ENCODE measurements at places on chromosomes 5 and 9.

DNA sequence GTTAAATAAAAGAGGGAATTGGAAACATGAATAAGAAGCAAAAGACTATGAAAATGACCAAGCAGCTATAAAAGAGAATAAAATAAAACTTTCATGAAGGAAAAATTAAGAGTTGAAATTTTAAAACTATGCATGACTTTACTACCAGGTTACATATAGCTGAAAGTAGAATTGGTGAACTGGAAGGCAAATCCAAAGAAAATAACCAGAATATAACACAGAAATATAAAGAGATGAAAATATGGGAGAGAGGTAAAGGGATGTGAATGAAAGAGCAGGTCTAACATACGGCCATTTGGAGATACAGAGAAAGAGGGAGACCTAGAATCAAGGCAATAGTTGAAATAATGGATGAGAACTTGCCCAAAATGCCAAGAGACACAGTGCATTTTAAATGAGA is 42.9 kb upstream of the TDRD7 start:
- DNase-seq: no peak

DNA sequence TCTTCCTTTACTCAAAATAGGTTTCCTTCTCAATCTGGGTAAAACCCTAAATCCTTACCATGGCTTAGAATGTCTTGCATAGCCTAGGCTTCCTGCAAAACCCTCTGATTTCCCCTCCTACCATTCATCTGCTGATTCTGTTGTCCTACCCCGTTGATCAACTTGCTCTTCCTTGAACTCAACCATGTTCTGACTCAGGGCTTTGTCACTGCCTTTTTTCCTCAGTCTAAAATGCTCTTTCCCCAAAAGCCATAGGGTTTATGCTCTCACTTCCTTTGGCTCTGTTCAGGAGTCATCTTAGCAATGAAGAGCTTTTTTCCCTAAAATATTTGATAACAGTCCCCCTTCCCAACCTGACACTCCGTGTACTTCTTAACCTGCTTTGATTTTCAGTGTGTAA is 79.4 kb upstream of the IZUMO3 start:
- no peak for DNase-seq

DNA sequence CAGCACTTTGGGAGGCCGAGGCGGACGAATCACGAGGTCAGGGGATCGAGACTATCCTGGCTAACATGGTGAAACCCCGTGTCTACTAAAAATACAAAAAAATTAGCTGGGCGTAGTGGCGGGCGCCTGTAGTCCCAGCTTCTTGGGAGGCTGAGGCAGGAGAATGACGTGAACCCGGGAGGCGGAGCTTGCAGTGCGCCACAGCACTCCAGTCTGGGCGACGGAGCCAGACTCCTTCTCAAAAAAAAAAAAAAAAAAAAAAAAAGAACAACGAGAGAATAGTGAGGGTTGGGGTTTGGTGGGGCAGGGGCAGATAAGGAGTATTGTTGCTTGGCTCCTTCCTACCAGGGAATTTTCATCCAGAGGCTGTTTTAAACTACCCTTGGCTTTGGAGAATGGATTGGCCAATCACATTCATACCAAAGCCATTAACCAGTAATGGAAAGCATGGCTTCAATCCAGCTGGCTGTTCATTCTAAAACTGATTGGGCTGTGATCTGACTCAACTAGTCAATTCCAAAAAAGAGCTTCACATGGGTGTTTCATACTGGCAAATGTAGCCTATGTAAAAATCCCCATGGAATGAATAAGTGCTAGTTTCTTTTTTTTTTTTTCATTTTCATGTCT is 64.4 kb downstream of the PLCXD3 start:
- DNase-seq: no peak

GRCh38 chr9:76143834-76144233 is 250.4 kb downstream of the RFK start:
- DNase-seq: no peak

- DNase-seq: no peak
Observed at GRCh38 chr9:76465442-76466298, 6.7 kb downstream of the GCNT1 start.

- no peak for DNase-seq
Observed at GRCh38 chr5:27473307-27474046, 435.1 kb upstream of the CDH9 start.

GRCh38 chr5:122707796-122708195 is 67.1 kb upstream of the SNX2 start:
- DNase-seq: no peak

DNA sequence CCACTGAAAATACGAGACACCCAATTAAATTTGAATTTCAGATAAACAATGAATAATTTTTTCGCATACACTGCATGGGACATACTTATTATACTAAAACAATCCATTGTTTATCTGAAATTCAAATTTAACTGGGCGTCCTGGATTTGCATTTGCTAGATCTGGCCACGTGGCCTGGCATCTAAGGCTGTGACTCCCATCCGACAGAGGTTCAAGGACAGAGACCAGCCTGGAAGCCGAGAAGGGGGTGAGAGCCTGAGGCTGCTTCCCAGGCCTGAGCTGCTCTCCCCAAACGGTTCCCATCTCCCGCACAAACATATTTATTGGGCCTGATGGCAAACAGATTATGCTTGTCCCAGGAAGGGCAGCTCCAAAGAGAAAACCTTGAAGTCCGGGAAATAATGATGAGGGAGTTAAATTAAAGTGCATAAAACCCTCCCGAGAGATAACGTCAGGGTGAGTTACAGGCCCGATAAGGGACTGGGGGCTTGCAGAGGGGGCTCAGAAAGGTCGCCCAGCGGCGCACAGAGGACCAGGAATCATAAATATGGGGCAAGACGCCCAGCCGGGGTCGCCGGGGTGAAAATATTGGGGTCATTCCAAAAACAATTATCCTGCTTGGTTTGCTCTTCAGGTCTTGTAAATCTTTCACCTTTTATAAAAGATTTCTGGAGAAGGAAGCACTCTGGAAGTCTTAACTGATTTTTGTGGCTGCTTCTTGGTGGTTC is 163.7 kb downstream of the GAPVD1 start:
- DNase-seq: no peak

DNA sequence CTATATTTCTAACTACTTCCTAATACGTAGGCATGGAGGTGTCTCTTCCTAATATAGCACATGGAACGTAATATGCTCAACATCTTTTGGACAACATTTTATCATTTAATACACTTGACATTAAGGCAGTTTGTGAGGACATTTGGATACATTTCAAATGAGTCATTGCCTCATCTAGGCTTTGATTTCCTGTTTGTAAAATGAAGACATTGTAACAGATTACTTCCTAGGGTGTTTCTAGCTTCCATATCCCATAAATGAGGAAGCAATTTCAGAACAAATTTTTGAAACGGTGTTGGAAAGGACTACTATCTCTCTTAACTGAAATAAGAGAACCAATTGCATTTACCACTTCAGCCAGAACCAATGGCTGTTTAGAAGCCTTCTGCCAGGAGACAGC is 38.7 kb downstream of the SLC28A3 start:
- no peak for DNase-seq

DNA sequence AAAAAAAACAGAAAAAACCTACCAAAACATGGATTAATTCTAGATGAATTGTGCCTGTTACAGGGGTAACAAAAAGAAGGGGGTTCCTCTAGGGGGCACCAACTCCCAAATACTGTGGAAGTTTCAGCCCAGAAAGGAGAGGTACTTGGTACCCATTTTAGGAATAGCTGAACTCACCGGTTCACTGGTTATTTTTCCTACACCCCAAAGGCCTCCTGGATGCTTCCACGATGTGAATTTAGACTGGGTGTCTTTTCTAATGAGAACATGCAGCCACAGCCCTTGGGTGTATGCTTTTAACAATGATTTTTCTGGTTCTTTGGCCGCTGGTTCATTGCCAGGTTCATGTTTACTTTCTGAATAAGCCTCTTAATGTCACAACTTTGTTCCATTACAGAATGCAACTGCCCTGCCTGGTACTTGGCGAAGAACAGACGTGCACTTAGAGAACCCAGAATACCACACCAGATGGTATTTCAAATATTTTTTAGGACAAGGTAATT is 46.7 kb downstream of the GARNL3 start:
- peak; percentile 34 for DNase-seq

DNA sequence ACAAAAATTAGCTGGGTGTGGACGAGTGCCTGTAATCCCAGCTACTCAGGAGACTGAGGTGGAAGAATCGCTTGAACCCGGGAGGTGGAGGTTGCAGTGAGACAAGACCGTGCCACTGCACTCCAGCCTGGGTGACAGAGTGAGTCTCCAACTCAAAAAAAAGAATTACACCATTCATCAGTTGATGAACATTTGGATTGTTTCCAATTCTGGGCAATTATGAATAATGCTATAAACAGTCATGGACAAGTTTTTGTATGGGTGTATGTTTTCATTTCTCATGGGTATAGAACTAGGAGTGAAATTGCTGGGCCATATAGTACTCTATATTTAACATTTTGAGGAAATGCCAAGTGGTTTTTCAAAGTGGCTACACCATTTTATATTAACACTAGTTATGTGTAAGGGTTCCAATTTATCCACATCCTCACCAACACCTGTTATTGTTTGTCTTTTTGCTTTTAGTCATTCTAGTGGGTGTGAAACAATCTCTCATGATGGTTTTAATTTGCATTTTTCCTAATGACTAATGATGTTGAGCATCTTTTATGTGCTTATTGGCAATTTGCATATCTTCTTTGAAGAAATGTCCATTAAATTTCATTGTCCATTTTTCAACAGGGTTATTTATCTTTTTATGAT is 9.0 kb upstream of the CCDC125 start:
- DNase-seq: no peak

- no peak for DNase-seq
Observed at GRCh38 chr9:129347316-129348120, 169.5 kb upstream of the IER5L start.

DNA sequence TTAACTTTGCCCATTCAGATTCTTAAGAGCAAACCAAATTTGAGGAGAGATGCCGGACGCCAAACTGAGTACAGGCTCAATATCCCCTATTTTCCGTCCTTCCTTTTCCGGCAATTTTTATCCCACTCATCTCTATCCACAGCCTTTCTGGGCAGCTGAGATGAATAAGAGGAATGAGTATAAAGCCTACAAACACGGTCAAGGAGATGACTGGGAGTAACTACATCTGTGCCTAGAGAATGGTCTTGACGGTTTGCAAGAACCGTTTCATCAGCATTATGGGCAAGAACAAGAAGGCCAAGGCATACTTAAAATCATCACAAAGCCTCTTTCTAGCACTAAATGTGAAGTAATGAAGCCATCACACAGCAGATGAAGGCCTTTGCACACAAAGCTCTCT is 227.3 kb downstream of the DCP2 start:
- DNase-seq: no peak

GRCh38 chr5:123350742-123351141 is 72.5 kb downstream of the CEP120 start:
- DNase-seq: no peak

DNA sequence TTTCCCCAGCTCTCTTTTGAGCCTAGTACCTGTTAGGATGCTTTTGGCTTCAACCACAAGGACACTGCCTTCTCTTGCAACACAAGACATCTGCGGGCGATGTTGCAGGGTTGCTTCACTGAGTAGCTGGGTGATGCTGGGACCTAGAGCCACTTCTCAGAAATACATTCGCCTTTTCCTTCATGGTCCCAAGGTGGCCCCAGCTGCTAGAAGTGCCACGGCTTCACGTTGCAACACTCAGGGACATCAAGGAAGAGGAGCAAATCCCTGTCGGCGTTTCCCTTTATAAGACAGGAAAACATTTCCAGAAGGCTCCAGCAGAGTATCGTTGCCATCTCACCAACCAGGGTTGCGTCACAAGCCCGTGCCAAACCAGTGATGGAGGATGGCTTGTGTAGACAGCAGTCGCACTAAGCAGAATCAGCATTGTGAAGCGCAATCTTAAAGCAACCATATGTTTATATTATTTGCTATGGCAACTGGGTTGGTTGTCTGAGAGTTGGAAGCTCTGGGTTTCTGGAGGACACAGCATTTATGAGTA is 62.7 kb downstream of the ANKRD33B start:
- no peak for DNase-seq

GRCh38 chr9:132185073-132186009 is 23.5 kb downstream of the NTNG2 start:
- DNase-seq: no peak

- DNase-seq: no peak
Observed at GRCh38 chr5:41093803-41094202, 22.7 kb upstream of the MROH2B start.

- peak; percentile 21 for DNase-seq
Observed at GRCh38 chr5:53170746-53171349, 61.3 kb upstream of the MOCS2 start.

GRCh38 chr9:137430723-137431415 is 7.7 kb downstream of the NOXA1 start:
- DNase-seq: no peak

All from NCI-H1694 (cell line).